ENCODE measurements at places on chromosomes 5 and 9.
A peak's percentile ranks its signal among the peaks of the same experiment; 100 is the strongest.

DNA sequence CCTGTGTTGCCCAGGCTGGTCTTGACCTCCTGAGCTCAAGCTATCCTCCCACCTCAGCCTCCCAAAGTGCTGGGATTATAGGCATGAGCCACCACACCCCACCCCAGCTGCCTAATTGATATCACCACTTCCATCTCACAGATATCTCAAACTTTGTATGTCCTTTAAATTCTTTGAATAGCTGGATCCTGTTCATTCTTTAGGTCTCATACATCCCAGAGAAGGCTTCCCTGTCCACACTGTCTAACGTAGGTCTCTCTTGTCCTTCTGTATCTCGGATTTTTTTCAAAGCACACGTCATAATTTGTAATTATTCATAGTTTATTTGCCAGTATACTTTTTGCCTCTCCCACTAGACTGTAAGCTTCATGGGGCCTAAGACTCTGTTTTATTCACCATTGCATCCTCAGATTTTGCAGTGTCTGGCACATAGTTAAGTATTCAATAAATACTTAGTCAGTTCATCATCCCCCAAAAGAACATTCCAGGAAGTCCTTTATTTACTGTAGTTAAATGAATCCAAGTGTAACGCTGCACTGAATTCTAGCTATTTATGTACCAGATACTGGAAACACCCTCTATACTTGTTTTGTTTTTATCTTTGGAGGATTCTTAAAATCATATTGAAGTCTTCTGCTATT is 10.5 kb downstream of the ARSK start:
- no peak for DNase-seq

DNA sequence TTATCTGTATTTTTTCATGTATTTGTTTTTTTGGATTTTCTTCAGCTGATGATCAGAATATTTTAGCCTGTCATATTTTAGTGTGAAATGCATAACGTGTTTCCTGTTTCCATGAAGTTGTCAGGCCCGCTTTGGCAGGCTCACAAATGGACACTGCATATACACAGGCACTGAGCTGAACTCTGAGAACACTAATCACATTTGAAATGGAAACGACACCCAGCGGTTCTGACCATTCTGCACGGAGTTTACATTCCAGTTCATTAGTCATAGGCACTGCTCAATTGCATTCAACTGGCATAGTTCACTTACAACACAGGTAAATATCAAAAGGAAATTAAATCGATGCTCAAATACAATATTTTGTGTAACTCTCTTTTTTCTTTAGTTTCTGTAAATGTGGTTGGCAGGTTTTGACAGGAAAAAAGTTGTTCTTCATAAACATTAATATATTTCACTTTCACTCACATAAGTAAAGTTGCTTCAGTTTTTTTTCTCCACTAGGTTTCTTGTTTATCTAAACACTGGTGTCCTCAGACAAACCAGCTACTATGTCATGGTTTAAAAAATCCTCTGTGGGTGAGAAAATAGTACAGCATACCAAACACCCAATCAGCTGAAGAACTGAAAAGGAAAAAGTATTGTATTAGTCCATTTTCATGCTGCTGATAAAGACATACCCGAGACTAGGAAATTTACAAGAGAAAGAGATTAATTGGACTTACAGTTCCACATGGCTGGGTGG is 559.0 kb upstream of the DAP start:
- no peak for DNase-seq

DNA sequence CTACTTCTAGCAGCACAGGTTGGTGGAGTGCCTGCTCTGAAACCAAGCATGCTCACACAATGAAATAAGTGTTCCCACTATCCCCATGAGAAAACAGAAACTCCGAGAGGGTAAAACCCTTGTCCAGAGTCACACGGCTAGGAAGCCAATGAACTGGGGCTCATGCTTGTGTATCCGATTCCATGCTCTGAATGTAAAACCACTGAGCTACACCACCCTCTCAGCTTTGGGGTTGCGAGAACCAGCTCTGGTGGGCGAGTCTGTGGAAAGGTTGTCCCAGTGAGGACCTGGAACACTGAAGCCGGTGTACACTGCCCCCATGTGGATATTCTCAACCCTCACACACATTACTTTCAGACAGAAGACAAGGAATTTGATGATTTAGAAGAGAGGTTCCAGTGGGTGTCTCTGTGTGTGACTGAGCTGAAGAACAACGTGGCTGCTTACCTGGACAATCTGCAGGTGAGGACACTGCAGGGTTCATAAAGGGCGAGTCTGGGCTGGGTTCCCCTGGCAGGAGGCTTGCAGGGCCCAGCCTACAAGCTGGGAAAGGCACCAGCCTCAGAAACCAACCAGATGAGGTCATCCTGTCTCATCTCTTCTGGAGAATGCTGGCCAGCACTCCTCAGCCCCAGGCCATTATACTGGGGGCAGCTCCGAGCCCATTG is 37.4 kb downstream of the ARHGEF37 start:
- DNase-seq: no peak

- no peak for DNase-seq
Measured at GRCh38 chr5:57824047-57824446, 341.4 kb upstream of the ACTBL2 start.

DNA sequence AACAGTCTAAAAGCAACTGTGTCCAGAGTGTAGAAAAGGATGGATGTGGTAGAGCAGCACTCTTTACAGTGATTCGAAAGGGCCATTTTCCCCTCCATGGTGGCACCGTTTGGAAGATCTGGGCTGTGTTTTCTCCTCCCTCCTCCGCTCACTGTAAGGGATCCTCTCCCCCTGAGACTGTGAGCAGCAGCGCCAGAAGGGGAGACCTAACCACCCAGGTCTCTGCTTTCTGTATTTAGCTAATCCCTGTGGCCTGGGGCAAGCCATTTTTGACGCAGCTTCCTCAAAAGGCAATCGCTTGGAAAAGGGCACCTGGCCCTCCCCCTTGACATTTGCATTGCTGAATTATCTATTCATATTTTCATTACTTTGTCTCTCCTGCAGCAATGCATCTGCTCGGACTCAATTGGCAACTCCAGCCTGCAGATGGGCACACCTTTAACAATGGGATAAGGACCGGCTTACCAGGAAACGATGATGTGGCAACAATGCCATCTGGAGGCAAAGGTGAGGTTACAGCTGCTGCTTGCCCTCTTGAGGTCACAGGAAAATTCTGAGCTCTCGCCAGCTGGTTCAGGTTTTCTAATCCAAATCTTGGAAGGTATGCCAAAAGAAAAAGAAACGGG is 244.3 kb upstream of the WWC1 start:
- no peak for DNase-seq

DNA sequence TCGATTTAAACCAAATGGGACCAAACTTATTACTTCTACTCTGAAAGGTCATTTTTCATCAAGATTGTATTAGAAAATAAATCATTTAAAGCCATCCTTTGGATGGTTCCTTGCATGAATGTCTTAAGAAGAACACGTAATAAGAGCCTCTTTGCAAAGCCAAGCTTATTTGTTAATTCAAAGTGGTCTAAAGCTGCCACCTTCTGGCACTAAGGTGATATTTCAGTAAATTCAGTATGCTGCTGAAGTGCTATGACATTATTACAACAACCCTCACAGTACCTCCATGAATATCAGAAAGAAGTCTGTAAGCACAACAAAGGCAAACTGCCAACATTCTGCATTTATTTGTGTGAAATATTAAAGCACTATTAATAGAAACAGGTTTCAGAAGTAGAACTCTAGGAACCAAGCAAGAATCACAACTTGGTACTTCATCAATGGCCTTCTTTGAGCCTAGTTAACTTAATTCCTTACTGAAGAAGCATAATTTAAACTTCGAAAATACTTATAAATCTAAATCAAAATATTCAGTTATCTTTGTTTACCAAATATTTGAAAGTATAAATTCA is 53.1 kb upstream of the TYRP1 start:
- no peak for DNase-seq

DNA sequence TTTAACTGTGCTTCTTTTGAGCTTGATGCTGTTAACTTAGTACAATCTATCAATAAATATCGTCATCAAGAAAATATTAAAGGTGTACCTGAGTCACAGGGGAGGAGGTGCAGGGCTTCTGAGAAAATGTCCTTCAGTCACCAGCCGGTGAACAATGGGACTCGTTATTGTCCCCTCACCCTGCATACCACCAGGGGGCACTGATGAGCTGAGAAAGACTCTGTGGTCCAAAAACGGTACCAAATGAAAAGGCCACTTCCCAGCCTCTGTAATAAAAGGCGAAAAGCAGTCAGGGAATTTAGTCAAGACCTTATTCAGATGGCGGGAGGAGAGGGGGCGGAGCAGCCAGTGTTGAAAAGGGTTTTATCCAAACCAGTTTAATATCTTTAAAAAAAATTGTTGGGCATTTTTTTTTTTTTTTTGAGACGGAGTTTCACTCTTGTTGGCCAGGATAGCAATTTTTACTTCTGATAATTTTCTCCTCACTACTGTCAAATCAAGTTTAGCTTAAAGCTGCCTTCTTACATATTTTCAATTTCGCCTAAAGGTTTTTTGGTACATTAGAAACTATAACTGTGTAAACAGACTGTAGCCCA is 271.9 kb upstream of the ADAMTS16 start:
- no peak for DNase-seq

DNA sequence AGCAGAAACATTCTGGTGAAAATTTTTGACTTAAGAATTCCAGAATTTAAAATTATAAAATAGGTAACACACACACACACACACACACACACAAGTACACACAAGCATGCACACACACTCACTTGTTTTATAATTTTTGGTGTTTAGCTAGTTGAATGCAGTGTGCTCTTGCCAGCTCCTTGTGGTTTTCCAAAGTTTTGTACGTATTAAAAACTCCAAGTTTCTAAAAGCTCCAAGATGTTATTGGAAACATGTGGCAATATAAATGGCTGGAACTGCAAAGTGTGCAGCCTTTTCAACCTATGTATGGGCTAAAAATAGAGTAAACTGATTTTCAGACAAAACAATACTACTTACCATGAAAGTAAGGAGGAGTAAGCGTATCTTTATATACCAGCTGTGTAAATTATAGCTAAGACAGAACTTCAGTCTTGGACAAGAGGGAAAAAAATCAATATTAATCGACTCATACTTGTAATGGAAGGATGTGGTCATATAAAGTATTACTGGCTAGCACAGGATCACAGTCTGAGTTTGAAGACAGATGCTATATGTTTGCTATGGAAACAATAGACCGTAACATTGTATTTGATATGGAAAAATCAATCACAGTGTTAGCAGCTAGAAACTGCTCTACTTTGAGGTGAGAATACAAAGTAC is 727.1 kb upstream of the GRAMD2B start:
- no peak for DNase-seq

GRCh38 chr9:69412741-69413150 is 87.7 kb downstream of the ENTREP1 start:
- no peak for DNase-seq

DNA sequence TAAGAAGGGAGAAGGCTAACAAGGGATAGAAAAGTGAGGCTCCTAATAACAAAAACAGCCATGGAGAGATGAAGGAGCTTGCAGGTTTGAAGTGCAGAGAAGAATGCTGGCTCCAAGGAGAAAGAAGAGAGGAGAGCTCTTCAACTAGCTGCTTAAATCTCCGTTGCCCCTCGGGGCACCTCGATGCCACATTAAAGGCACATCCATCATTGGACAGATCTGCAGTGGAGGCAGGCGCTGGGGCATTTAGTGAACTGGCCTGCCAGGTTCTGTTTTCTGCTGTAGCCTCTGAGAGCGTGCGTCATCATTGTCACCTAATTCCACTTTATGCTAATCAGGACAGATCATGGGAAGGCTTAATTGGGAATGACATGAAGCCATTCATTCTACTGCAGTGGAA is 1426.2 kb upstream of the WWC1 start:
- no peak for DNase-seq

GRCh38 chr9:69718218-69718617 is 41.6 kb downstream of the PTAR1 start:
- no peak for DNase-seq

- no peak for DNase-seq
Measured at GRCh38 chr9:105510024-105510423, 47.9 kb upstream of the FKTN start.

DNA sequence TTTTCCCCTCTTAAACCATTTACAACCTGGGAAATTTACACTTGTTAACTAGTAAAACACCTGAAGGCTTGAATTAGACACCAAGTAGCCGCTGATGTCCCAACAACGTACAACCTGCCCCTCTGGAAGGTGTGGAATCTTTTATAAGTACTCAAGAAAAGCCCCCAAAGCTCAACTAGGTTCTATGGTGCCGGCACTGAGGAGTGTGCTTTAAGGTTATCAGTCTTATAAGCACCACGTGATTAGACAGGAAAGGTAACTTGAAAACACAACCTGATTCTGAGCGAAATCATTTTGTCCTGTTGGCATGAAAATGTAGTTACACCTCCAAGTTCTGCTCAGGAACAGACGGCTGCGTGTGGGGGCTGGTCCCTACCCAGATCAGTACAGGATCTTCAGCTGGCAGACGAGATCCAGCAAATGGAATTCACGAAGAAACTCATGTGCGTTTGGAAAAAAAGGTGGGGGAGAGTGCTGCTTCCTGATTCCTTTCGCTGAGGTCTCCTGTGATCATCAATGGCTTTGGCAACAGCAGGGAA is 195.5 kb downstream of the MEF2C start:
- DNase-seq: no peak

DNA sequence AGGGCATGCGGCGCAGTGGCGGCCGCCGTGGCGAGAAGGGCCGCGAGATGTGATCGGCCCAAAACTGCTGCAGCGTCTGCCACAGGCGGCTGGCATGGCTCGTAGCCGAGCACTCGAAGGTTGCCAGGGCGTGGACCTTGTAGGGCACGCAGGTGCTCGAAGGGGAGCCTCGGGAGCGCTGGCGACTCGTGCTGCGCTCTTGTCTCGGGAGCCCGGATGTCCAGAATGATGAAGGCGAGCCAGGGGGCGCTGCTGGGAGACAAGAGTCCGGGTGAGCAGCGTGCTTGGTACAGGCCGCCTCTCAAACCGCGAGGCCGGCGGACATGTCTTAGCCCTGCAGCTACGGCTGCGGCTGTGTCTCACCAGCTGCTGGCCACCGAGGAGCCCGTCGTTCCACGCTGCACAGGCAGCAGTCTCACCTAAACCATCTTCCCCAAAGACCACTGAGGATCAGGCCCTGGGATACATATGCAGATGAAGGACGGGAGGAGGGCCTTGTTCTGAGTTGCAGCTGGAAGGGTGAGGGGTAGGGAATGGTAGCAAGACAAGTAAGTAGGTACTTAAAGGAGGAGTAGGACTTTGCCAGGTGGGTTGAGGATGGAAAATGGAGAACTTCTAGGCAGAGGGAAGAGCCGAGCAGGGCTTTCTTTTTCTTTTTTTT is 1.7 kb downstream of the CBY3 start:
- DNase-seq: peak; percentile 60

All from CD4-positive, alpha-beta T cell treated with Interleukin-6 at 100 ng/mL for 8 hours (primary cell).